Small intestine (tissue), 16 donors: ENCODE measurements at places on chromosomes 6 and 20.

DNA sequence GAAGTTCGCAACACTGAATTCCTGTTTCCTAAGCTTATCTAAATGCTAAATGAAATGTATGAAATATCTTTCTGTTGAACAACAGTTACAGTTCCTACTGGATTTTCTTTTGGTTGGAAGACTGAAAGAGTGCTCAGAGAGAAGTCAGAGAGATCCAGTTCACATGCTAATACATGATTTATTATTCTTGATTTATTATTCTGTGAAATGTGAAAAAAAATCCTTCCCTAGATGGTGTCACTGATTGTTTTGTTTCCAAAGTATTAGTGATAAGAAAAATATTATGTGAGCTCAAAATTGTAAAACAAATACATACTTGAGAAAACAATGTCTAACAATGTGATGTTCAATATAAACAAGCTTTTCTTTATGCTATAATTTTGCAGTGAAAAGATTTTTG is 42.1 kb downstream of the ADGRG6 start:
- no peak for DNase-seq

DNA sequence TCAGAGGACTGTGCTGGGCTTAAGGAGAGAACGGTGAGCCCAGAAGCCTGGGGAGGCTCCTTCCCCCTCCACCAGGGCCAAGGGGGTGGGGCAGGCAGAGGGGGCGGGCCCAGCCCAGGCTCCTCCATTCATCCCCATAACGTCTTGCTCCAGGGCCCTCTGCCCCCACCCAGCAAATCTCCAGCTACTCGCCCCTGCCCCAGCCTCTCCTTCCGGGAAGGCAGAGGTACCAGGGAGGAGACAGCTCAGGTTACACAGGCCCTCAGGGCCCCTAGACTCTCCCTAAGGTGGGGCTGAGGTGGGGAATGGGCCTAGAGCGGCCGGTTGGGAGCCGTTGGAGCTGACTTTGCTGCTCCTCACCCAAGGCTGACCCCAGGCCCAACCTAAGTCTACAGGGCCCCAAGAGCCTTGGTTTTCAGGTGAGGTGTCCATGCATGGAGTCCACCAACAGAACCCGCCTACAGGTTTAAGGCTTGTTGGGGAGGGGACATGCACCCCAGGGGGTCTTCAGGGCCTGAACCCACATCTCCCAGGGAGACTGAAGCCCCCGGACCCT is 1.2 kb downstream of the LAMA5 start:
- no peak for DNase-seq

GRCh38 chr6:116106146-116106545 is 5.5 kb downstream of the NT5DC1 start:
- no peak for DNase-seq

DNA sequence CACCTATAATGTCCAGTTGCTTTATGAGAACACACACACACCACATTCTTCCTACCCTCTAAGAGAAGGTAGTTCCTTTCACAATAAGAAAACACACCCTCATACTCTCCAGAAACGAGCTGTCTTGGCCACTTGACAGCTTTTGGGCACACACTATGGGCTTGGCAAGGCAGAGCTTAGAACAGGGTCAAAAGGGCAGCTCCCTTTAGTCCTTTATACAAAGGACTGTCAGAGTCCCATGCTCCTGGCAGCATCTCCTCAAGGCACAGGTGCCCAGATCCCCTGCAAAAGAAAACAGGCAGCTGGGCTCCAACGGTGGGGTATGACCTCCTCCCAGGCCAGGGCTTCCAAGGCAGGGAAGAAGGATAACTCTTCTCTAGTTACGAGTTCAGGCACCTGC is 4.9 kb upstream of the LYRM2 start:
- peak; percentile 9 for DNase-seq

GRCh38 chr6:10405513-10405900 is 9.4 kb downstream of the TFAP2A start:
- no peak for DNase-seq

- no peak for DNase-seq
These were observed 29.7 kb downstream of the ERGIC3 start for GRCh38 chr20:35571555-35571954.

- no peak for DNase-seq
These were observed 110.7 kb downstream of the ZDHHC14 start for GRCh38 chr6:157491571-157492232.

DNA sequence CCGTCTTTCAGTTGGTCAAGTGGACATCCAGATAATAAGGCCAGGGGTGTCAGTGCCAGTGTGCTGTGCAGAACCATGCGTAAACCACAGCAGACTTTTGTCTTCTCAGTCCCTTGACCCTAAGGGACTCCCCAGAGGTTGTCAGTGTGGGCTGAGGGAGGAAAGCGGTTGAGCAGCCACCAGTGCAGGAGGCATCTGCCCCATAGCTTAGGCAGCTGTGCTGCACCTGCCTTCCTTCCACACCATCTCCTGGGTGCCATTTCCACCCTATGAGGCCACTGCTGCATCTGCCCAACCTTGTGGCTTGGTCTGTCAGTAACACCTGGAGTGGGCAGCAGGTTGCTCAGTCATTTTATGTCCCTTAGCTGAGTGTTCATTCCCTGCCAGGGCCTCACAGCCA is 26.0 kb downstream of the PRPF6 start:
- DNase-seq, result no peak

DNA sequence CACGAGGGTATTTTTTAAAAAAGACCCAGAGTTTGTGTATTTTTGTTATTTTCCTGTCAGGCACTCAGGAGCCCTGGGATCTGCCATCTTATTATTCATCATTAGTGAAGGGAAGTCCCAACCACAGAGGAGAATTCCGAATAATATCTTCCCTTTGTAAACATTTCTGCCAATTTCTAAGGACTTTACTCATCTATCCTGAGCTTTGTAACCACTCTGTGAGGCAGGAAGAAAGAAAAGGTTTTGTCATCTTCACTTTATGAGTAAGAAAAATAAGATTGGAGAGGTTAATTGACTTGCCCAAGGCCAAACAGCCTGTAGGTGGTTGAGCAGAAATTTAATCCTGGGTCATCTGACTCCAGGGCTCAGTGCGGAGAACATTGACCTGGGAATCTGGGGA is 23.0 kb upstream of the IYD start:
- DNase-seq, result no peak

GRCh38 chr6:50992232-50992631 is 173.6 kb downstream of the TFAP2B start:
- no peak for DNase-seq

DNA sequence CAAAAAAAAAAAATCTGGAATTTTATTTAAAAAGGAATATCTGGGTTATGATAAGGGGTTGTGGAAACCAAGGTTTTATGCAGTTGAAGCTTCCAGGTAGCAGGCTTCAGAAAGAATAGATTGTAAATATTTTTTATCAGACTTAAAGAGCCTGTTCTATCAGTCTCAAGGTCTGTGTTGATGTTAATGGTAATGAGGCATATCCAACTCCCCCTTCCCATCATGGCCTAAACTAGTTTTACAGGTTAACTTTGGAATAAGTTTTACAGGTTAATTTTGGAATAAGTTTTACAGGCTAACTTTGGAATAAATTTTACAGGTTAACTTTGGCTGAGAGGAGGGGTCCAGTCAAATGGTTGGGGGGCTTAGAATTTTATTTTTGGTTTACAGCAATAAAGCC is 92.4 kb downstream of the CD24 start:
- DNase-seq, result no peak

DNA sequence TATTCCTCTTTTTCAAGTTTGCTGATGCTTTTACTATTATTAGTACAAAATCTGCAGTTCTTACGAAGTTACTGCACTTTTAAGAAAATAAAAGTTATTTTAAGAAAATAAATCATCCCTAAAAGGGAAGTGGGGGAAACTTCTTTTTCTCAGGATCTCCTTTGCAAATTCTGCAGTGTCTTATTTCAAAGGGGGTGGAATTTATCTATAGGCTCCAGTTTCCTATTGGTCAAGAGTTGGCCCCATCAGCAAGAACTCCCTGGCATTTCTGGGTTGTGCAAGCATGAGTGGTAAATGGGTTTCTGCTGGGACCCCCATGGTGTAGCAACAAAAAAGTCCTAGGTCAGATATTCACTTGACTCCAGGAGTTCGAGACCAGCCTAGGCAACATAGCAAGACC is 136.3 kb upstream of the PRDM1 start:
- no peak for DNase-seq

GRCh38 chr6:46979206-46979605 is 57.5 kb upstream of the ADGRF5 start:
- no peak for DNase-seq

GRCh38 chr6:9292975-9293374 is 857.6 kb upstream of the SLC35B3 start:
- no peak for DNase-seq

DNA sequence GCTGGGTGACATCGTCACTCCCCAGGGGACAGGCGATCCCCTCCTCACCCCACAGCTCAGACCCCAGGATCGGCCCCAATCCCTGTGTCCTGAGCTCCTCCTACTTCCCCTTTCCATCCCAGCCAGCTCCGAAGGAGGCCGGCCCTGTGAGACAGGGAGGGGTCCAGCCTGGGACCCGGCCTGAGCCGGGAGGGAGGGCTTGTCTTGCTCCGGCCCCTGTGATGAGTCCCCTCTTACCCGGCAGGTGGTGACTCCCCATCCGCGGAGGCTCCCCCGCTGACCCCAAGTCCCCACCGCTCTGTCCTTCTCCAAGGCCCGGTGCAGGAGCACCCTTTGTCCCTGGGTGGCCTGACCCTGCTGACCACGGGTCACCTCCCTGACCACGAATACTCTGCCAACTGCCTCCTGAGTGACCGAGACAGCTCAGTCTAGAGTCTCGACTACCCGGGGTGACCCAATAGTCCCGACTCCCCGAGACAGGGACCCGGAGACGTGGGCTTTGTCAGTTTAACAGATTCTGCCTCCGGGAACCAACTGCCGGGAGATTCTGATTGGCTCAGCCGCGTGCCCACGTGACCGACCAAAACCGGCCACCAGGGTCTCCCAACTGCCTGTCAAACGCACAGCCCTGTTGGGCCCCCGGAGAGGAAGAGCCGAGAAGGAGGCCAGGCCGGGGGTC is 187.4 kb upstream of the PROKR2 start:
- DNase-seq, result peak; percentile 49

- no peak for DNase-seq
These were observed 85.4 kb downstream of the EYA4 start for GRCh38 chr6:133326584-133326983.

- DNase-seq, result no peak
These were observed 80.3 kb upstream of the STMND1 start for GRCh38 chr6:17021539-17021889.

DNA sequence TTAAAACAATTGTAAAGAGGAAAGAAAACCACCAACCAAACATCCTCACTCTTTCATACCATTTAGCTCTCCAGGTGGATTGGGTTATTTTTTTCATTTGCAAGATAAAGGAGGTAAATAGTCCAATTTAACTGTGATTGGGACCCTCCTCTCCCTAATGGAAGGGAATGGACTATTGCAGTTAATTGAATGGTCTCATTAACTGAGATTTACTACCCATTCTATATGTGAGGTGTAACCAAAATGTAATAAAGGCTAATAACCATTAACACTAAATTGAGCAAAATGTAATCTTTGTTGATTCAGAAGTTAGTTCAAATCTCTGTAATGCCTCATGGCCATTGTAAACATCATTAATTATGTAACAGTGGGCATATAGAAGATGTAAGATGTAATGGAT is 105.0 kb downstream of the KLHL32 start:
- DNase-seq, result no peak

DNA sequence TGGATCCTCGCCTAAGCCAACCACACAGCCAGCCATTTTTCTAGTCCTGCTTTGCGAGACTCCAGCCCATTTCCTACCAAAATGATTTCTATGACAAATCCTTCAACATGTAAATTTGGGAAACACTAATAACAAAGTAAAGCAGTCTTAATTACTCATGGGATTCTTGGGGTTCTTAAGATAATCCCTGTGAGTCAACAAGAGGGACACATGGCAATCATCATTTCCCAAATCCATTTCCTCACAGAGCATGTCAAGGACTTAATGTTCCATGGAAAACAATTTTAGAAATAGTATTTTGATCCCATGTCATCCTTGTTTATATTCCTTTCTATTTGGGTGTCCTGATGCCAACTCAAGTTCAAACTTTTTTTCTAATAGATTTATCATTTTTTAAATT is 322.7 kb upstream of the NOX3 start:
- DNase-seq, result no peak

- DNase-seq, result peak; percentile 72
These were observed 12.6 kb downstream of the HSPA12B start for GRCh38 chr20:3744806-3745685.
